ENCODE measurements at places on chromosomes 1 and 21.

- no peak for DNase-seq
These were observed 32.6 kb upstream of the EDN2 start for GRCh38 chr1:41517062-41517438.

GRCh38 chr1:199377211-199377610 lies 650.3 kb upstream of the NR5A2 start:
- no peak for DNase-seq

- no peak for DNase-seq
These were observed 15.9 kb upstream of the CD58 start for GRCh38 chr1:116586741-116587143.

- DNase-seq: no peak
These were observed 14.1 kb downstream of the VN1R5 start for GRCh38 chr1:247270003-247270402.

DNA sequence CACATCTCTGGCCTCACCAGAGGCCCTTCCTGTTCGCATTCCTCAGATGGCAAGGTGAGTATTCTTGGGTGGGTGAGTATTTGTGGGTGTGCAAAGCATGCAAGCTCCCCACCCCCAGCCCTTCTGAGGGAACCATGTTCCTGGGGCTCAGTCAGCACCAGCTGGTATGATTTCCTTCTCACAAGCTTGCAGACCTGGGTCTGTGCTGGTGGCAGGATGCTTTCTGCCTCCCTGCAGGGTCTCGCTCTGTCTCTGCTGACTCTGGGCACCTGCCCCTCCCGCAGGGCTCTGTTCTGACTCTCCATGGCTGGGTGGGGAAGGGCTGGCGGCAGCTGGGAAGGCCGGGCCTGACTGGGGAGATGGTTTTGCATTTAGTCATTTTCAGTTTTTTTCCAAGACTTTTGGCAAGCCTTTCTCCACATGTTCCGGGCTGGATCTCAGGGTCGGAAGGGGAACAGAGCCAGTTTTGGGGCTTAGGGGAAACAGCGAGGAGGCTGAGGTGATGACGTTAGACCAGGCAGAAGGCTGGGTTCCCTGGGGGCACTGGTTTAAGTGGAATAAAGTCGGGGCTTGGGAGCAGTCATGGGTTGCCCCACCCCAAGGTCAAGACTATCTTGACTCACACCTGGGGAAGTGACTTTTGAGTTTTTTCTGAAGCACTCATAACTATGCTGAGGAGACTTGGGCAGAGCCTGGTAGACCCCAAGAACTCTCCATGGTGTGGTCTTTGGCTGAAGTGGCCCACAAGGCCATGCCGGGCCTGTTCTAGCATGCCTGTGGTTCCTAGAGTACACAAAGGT lies 6.2 kb downstream of the RASSF5 start:
- DNase-seq: no peak

DNA sequence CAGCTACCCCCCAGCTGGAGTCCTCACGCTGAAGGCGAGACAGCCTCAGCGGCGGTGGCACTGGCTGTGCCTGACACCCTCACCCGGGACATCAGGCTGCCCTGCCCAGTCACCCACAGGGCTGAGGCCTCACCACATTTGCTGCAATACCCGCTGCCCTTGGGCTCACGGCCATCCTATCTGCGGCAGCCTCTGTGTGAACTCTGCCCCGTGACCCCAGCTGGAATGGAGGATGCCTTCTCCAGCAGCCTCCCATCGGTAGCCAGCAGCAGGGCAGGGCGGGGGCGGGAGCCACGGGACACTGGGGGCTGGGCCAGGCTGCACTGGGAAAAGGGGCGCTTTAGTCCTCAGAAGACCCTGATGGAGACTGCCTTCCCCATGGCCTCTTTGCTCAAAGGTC lies 112.4 kb upstream of the ZBTB40 start:
- DNase-seq: no peak

DNA sequence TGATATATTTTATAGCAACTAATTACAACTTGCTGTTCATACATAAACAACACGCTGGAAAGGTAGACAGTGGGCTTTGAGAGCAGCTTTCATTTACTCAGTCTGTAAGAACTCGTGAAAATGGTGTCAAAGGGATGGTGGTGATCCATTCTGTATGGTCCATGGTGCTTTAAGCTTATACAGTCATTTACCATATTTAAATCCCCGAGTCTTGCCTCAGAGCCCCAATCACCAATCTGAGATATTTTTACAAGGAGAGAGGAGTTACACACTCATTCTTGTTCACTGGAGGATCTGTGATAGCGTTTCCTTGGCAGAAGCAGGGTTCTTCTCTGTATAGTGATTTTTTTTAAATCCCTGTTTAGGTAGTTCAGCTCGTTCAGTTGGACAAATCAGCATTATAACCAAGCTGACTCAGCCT lies 694.6 kb downstream of the USP25 start:
- no peak for DNase-seq

DNA sequence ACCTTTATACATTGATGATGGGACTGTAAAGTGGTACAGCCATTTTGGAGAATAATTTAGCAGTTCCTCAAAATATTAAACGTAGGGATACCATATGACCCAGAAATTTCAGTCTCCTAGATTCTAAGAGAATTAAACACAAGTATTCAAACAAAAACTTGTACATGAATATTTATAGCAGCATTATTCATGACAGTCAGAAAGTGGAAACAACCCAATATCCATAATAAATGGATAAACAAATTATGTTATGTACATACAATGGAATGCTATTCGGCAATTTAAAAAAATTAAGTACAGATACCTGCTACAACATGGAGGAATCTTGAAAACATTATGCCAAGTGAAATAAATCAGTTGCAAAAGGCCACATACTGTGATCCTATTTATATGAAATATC lies 16.9 kb upstream of the DDX59 start:
- no peak for DNase-seq

DNA sequence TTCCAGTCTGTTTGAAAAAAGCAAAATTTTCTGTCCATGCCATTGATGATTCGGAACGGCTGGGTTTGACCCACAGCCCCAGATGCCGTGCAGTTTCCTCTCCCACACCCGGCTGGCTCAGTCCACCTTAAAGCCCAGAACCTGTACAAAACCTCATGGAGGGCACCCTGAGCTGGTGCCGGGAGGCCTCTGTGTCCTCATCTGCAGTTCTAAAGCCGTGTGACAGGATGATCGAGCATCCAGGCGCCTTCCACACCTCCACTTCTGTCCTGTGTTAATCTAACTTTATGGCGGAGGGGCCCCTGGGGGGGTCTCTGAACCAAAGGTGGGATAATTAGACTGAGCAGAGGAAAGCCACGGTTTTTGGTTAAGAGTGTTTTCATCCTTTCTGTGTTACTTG lies 49.6 kb downstream of the SLC37A1 start:
- no peak for DNase-seq

GRCh38 chr1:235004840-235005391 lies 123.7 kb downstream of the TOMM20 start:
- no peak for DNase-seq

- DNase-seq: no peak
These were observed 100.3 kb downstream of the PHTF1 start for GRCh38 chr1:113659035-113659434.

- DNase-seq: no peak
These were observed 19.0 kb downstream of the RNASEL start for GRCh38 chr1:182569939-182570610.

DNA sequence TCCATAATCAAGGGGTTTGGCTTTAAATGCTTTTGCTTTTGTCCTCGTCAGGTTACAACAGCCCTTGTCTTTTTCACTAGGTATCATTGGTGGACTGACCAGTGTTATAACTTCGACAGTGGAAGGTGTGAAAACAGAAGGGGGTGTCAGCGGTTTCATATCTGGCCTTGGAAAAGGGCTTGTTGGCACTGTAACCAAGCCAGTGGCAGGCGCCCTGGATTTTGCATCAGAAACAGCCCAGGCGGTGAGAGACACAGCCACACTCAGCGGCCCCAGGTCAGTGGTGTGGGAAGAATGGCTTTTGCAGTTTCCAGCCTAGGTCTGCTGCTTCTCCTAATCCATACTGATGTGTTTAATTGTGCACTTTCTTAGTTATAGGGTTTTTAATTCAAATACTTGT lies 157.9 kb downstream of the DHRS3 start:
- no peak for DNase-seq

DNA sequence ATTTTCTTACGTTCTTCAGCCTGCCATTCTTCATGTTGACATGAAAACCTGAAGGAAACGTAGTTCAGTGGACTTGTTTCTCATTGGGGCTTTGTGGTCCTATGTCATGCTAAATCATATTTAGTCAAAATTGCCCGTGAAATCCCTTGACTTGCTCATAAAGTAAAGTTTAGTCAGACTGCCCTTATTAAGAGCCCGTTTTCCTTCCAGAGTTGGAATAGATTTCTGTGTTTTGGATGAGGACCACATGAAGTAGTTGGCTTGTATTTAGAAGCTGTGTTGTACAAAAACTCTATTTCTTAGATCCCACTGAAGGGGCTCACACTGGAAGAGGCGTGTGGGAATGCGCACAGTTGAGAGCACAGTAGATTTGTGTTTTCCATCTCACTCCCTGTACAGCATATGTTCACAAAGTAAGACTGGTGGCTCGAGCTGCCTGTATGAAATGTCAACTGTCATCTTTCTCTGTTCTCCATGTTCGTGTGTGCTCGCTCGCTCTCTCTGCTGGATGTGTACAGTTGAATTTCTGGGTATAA lies 42.4 kb downstream of the CAMTA1 start:
- DNase-seq: no peak

GRCh38 chr21:36686955-36687354 lies 12.0 kb upstream of the SIM2 start:
- no peak for DNase-seq

- DNase-seq: no peak
These were observed 216.1 kb upstream of the GRIK3 start for GRCh38 chr1:37250371-37250770.

DNA sequence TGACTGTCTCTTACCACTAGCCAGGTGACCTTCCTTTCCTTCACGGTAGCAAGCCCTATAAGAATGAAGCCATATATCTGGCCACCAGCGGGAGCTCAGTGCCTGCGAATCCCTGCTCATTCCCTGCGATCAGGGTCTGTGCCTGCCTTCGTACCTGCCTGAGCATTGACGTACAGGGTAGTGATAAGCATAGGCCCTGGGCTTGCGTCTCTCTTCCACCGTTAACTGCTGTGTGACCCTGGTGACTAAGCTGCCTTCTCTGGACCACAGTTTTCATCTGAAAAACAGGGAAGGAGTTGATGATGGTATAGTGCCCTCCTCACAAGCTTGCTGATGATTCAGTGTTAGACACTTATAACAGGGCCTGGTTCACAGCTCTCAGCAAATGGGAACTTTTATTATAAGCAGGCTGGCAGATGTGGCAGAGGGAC lies 4.1 kb downstream of the ZC3H12A start:
- DNase-seq: peak; percentile 76

DNA sequence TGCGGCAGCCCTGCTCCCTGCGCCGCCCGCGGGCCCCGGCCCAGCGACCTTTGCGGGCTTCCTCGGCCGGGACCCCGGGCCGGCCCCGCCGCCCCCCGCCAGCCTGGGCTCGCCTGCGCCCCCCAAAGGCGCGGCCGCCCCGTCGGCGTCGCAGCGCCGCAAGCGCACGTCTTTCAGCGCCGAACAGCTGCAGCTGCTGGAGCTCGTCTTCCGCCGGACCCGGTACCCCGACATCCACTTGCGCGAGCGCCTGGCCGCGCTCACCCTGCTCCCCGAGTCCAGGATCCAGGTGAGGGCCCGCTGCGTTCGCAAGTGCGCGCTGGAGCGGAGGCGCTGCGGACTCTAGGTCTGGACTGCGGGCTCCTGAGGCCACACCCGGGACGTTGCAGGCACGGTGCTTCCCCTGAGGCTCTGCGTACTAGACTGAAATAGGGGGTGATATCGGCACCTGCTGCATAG lies 351 bp downstream of the MIXL1 start:
- DNase-seq: peak; percentile 44

GRCh38 chr1:40185951-40186864 lies 25.0 kb downstream of the RLF start:
- peak; percentile 86 for DNase-seq

GRCh38 chr1:25572708-25573590 lies 29.5 kb downstream of the LDLRAP1 start:
- peak; percentile 78 for DNase-seq

GRCh38 chr1:228003461-228004330 lies 3.1 kb upstream of the WNT3A start:
- no peak for DNase-seq

DNA sequence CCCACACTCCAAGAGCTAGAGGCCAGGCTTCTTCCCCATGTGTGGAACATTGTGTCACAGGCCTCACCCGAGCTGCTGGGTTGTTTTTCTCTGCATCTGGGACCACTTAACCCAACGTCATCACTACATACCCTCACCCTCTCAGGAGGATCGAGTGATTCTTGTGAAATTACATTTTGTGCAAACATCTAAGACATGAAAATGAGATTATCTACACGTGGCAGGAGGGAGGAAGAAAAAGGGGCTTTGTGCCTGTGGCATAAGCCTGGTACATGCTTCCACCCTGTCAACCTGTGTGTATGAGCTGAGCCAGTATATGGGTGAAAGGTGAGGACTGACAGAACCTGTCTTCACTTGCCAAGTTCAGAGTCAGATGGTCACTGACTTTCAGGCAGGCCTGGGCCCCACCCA lies 1.6 kb downstream of the CPT2 start:
- no peak for DNase-seq

- DNase-seq: no peak
These were observed 97.7 kb downstream of the TMEM53 start for GRCh38 chr1:44576456-44577150.

DNA sequence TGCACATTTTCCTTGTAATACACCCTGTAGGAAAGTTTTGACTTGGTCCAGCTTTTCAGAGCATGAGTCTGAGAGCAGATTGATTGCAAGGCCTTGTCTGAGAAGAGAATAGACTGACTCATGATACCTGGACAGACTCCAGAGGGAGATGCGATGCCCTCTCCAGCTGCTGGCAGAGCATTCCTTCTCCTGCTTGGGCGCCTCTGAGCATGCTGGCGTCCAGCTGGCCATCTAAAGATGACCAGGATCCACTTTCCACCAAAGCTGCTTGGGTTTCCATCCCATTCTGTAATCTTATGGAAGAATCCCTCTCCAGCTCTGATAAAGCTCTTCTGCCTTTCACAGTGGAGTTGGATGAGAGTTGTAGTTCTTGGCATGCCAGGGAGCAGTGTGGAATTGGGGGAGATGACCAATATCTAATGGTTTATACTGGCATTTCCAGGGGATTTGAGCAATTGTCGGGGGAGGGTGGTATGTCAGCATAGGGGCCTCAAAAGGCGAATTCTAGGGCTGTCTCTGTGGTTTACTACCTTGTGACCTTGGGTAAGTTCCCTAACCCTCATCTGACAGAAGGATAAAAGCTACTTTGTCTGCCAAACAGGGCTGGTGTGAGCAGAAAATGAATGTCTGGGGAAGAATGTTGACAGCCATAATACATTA lies 19.5 kb downstream of the SZRD1 start:
- DNase-seq: no peak

- DNase-seq: no peak
These were observed 35.5 kb downstream of the RHOU start for GRCh38 chr1:228770779-228771223.

DNA sequence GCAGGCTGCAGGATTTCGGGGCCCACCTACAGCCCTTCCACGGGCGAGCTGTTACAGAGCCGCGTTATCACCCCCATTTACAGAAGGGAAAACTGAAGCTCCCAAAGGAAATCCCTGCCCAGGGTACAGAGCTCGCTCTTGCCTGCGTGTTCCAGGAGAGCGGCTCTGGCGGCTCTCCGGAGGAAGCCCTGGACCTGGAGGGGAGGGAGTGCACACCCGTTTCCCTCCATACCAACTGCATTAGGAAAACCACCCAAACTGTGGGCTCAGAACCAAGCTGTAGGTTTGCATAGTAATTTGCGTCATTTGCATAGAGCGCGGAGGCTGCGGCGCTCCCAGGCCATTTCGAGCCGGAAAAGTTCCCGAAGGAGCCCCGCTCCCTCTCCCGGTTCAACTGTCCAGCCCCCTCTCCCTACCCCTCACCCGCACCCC lies 24.7 kb upstream of the ADGRB2 start:
- no peak for DNase-seq

GRCh38 chr1:96710708-96711477 lies 10.7 kb upstream of the PTBP2 start:
- DNase-seq: no peak
